ENCODE measurements at places on chromosomes 5 and 9.

GRCh38 chr9:93108291-93109041 is 12.4 kb downstream of the CARD19 start:
- DNase-seq = no peak

- no peak for DNase-seq
Measured at GRCh38 chr9:100813871-100814270, 214.7 kb upstream of the PLPPR1 start.

GRCh38 chr9:114501796-114502682 is 3.2 kb downstream of the WHRN start:
- DNase-seq = no peak

- DNase-seq = no peak
Measured at GRCh38 chr9:110864011-110864410, 174.3 kb downstream of the LPAR1 start.

DNA sequence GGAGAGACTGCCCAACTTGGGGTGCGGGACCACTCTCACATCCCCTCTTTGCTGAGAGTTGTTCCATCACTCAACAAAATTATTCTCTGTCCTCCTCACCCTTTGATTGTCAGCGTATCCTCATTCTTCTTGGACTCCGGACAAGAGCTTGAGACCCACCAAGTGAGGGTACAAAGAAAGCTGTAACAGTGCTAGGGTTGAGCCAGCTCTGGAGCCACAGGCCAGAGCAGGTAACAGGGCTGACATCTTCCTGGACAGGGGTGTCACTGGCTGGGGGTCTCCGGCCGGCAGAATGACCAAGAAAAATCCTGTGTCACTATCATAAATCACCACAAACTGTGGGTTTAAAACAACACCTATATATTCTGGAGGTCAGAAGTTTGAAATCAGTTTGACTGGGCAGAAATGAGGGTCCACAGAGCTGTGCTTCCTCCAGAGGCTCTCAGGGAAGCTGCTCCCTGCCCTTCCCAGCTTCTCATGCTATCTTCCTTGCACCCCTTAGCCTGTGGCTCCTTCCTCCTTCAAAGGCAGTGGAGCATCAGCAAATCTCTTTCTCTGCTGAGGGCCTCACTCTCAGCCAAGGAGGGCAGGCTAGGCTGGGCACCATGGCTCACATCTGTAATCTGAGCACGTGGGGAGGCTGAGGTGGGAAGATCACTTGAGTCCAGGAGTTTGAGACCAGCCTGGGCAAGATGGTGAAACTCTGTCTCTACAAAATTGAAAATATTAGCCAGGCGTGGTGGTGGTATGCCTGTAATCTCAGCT is 4.1 kb upstream of the BBLN start:
- no peak for DNase-seq

- no peak for DNase-seq
Measured at GRCh38 chr5:527646-528628, 3.7 kb upstream of the SLC9A3 start.

GRCh38 chr5:176728831-176729251 is 81.5 kb upstream of the UNC5A start:
- no peak for DNase-seq

DNA sequence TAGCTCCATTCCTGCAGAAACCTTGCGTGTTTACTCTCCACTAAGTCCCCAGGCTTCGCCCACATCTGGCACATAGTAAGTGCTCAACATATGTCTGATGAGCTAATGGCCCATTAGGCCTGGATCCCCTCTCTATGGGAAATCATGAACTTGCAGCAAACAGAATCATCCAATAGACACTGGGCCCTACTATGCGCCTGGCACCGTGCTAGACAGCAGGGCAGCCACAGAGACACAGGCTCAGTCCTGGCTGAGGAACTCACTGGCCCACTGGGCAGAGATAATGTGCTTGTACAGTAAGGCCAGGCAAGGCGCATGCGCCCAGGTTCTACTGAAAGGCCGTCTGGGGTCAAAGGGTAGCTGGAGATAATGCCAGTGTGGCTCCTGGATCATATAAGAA is 36.9 kb upstream of the FABP6 start:
- no peak for DNase-seq

GRCh38 chr5:173316339-173317020 is 11.7 kb downstream of the STC2 start:
- DNase-seq = no peak

DNA sequence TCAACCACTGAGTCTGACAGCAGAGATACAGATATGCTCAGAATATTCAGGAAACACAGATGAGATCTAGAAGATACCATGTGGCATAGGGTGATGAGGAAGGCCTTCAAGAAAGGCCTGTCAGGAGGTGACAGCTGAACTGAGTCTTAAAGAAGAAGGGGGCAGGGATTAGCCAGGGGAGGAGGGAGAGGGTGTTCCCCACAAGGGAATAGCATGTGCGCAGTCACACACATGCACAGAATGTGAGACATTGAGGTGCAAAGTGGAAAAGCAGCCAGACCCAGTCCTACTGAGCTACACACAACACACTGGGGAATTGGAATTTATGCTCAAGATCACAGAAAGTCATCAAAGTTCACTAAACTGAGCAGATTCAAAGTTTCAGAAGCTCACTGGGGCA is 3.0 kb upstream of the SLC25A48 start:
- DNase-seq = no peak

DNA sequence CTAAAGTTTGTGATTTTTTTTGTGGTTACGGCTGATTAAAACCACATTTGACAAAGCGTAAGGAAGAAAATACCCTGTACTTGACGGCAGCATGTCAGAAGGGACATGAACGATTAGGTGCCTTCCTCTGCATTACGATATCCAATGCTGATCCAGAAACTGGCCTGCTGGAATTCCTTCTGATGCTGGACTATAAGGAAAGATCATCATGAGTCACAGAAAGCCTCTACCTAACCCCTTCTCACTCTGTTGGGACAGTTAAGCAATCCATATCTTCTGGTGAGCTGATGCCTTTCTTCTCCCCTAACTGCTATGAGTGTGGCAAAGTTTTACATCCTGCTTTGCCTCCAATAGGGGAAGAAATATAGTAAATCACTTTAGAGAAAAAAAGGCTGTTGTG is 78.4 kb upstream of the PAPPA start:
- no peak for DNase-seq

DNA sequence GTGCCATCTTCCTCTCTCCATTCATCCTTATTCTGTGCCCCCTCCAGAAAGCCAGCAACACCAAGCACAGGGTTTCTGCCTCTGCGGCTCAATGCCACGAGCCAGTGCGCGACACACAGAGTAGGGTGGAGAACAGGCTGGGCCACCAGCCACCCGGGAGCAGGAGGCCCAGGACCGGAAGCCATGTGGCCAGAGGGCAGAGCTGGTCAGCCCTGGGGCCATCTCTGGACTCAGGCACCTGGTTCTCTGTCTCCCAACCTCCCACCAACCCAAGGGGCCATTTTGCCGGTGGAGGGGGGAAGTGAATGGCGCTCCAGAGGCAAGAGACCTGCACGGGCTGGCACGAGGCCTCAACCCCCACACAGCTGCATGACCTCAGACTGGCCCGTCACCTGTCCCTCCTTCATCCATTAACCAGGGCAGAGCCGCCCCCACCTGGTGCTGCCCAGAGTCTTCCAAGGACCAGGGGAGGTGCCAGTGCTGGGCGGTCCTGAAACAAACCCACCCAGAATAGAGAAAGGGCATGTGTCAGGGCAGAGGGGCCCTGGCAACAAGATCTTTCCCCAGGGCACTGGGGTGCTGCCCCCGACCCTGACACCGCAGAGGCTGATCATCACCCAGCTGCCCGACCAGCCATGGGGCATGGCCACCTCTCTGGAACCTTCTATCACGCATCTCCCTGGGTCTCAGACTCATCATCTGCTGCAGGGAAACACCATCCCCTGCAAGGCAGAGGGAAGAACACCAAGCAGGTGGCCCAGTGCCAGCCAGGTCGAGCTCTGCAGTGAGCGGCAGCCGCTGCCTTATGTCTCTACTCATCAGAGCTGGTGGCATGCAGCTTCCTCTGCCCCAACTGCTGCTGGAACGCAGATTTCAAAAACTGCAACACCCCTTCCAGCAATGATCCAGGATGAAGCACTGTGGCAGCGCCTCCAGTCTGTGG is 11.9 kb downstream of the VAV2 start:
- DNase-seq = no peak

DNA sequence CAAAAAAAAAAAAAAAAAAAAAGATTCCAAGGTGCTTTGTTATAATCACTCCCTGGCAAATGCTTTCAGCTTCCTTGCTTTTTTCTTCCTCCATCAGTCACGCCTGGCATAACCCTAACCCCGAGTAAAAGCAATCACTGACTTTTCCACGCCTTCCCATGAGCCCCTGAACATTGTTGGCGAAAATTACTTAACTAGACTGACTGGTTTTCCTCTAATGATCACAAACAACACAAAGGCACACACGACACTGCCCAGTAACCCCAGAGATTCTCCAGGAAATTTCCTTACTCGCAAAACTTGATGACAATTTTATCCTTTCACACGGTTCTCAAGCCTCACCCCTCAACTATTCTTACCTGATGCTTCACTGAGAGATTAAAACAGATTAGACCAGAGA is 11.4 kb upstream of the PTGR1 start:
- DNase-seq = no peak

- no peak for DNase-seq
Measured at GRCh38 chr5:171867786-171868185, 82.2 kb downstream of the SMIM23 start.

DNA sequence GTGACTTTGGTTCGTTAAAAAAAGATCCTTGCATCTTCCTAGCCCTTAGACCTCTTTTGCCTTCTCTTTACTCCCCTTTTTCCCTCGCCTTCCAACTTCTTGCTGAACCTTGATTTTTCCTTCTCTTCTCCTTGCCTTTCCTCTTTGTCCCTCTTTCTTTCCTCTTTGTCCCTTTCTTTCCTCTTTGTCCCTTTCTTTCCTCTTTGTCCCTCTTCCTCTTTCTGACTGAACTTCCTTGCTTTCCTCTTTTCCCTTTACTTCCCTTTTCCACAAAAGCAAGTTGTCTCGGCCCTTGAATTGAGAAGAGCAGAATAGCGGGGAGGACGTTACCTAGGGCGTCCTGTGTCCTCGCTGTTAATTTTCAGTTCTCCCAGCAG is 1.4 kb upstream of the MLLT3 start:
- no peak for DNase-seq

DNA sequence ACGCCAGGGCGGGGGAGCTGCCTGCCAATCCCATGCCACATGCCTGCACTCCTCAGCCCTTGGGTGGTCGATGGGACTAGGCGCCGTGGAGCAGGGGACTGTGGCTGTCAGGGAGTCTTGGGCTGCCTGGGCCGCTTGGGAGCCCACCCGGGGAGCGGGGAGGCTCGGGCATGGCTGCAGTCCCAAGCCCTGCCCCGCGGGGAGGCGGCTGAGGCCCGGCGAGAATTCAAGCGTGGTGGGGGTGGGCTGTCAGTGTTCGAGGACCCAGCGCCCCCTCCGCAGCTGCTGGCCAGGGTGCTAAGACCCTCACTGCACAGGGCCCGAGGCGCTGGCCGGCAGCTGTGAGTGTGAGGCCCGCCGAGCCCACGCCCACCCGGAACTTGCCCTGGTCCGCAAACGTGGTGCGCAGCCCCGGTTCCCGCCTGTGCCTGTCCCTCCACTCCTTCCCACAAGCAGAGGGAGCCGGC is 83.2 kb upstream of the DMRTA1 start:
- DNase-seq = no peak

GRCh38 chr5:66841264-66841663 is 245.1 kb downstream of the MAST4 start:
- no peak for DNase-seq

GRCh38 chr9:36137392-36138004 is 965 bp downstream of the GLIPR2 start:
- DNase-seq = no peak
